ENCODE measurements at places on chromosomes 6 and 20. TPM values are rescaled to one million over a fixed set of nuclear protein-coding genes. Genes with fewer than 3 reads are reported as not detected.

GRCh38 chr6:75794954-75795739, 46.1 kb downstream of the MYO6 start:
- H3K27ac ChIP-seq = no peak overlapping the region
- H3K27me3 ChIP-seq = no peaks in the 10 kb centered on the region
- no peak overlapping the region for H3K4me3 ChIP-seq
- H3K36me3 ChIP-seq = no peaks in the 10 kb centered on the region
- no peaks in the 10 kb centered on the region for H3K4me1 ChIP-seq

DNA sequence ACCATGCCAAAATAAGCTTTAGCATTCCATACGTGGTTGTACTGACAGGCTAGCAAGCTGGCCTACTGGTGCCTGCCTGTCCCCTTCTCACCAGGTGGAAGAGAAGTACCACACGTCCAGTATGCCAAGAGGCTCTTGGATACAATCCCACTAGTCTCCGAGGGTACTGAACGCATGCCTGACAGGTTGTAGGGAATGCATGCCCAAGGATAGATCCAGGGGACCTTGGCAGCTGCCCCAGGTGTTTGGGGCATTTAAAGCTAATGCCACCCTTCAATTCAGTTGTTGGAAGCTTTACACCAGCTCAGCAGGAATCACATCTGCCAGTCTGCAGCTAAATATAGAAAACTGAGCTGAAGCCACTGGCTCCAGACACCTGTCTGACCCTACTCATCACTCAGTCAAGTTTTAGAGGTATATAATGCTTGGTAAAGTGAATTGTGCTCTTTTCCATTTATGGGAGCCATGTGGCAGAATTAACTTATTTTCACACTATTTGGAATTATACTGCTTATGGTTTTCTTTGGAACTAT, 4.9 kb downstream of the TUBB2B start:
- H3K36me3 ChIP-seq = no peaks in the 10 kb centered on the region
- no peak for DNase-seq
- no peak overlapping the region for H3K4me3 ChIP-seq
- peaks cover 13% of the 10 kb centered on the region for H3K4me1 ChIP-seq

GRCh38 chr6:157049133-157049532, 272.0 kb downstream of the ARID1B start:
- no peak overlapping the region for H3K27ac ChIP-seq
- H3K4me3 ChIP-seq = no peak overlapping the region
- no peaks in the 10 kb centered on the region for H3K36me3 ChIP-seq
- no peaks in the 10 kb centered on the region for H3K27me3 ChIP-seq

GRCh38 chr6:158708239-158708638, 58.4 kb downstream of the SYTL3 start:
- no peak for DNase-seq
- peaks cover 10% of the 10 kb centered on the region for H3K4me1 ChIP-seq
- H3K27me3 ChIP-seq = no peaks in the 10 kb centered on the region
- no peak overlapping the region for H3K4me3 ChIP-seq
- H3K36me3 ChIP-seq = peaks cover 3% of the 10 kb centered on the region

The RIMS1 gene
- not detected for total RNA-seq

DNA sequence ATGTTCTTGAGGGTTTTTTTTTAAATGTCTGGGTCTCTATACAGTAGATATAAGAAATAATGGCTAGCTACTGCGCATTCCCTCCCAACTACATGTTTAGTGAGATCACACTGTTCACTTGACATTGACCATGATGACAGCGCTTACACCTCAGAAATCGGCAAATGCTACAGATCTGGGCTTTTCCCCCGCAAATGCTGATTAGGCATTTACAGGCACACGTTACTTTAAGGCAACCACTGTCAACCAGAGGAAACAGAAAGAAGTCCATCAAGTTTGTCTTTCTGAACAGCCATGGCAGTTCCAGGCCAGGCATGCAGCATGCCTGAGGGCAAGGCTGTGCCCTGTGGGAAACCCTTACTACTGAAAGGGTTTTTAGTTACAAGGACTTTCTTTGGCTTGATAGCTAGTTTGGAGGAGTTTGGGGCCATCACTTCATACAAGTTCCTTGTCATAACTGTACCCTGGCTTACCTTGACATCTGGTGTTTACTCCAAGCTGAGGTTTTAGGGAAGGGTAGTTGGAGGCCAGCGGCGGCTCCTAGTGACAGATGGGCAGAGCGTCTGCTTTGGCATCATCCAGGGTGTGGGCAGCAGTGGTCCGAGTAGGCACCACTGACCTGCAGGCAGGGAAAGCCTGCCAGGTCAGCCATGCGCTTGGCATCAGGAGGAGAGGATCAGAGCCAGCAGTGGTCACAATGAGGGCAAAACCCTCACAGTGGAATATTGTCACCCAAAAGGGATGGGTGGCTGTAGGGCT, 43.0 kb downstream of the CFAP61 start:
- no peaks in the 10 kb centered on the region for H3K36me3 ChIP-seq
- no peak overlapping the region for H3K4me3 ChIP-seq
- no peaks in the 10 kb centered on the region for H3K27me3 ChIP-seq
- no peak overlapping the region for H3K27ac ChIP-seq
- DNase-seq = no peak

DNA sequence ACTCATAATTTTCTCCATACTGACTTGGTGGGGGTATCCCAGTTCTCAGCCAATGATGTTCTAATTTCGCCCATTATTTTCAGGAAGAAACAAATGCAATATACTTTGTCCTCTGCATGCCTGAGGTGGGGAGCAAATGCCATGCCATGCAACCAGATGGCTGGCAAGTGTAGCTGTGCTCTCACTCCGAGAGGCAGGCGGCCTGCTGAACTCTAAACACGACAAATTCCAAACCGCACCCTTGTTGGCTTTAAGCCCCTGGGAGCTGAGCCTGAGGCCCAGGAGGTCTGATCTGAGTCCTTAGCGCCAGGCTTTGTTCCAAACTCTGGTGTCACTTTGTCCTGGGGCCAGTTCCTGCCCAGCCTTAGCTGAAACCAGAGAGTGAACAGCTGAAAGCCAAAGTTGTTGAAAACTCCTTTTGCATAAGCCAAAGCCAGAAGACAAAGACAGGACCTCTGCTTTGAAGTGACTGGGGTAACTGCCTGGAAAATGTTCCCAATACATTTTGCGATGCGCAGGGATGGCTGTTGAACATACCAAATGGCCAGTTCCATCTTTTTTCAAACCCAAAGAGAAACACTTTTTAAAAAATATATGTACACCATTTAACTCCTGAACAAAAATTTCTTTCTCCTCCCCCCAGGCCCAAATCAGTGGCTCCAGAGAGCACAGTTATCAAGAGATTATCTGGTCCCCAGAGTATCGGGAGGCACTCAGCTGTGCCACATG, 46.2 kb downstream of the TTI1 start:
- peaks cover 5% of the 10 kb centered on the region for H3K36me3 ChIP-seq
- no peak overlapping the region for H3K27ac ChIP-seq
- H3K27me3 ChIP-seq = no peaks in the 10 kb centered on the region

- H3K27me3 ChIP-seq = no peaks in the 10 kb centered on the region
- no peak overlapping the region for H3K4me3 ChIP-seq
- no peaks in the 10 kb centered on the region for H3K4me1 ChIP-seq
- no peak overlapping the region for H3K27ac ChIP-seq
- H3K36me3 ChIP-seq = no peaks in the 10 kb centered on the region
Observed at GRCh38 chr20:46559685-46560440, 9.4 kb upstream of the OCSTAMP start.

The CEP162 gene
- total RNA-seq = 10.3 TPM

- no peaks in the 10 kb centered on the region for H3K36me3 ChIP-seq
- H3K4me3 ChIP-seq = no peak overlapping the region
- no peak for DNase-seq
- no peaks in the 10 kb centered on the region for H3K4me1 ChIP-seq
- H3K27me3 ChIP-seq = no peaks in the 10 kb centered on the region
Observed at GRCh38 chr6:39599973-39600372, 125.2 kb downstream of the KIF6 start.

The MAS1L gene
- not detected for total RNA-seq

The NRN1 gene
- not detected for total RNA-seq

DNA sequence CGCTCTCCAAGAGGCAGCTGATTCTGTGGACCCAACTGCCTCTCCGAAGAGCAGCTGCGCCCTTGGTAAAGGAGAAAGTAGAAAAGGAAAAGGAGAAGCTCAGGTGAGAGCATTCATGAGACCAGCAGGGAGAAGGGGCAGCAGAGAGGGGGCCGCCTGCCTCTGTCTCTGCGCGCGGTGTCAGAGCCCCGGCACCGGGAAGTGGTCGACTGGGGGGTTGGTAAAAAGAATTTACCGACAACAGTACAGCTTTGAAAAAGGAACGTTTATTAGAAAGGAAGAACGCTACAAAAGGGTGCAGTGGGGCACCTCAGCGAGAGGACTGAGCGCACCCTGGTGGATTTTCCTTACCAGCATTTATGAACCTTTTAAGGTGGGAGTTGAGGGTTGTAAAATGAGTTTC, 61.9 kb downstream of the GPR6 start:
- peak overlapping the region; percentile 57 for H3K4me3 ChIP-seq
- no peaks in the 10 kb centered on the region for H3K27me3 ChIP-seq
- H3K4me1 ChIP-seq = peaks cover 11% of the 10 kb centered on the region
- peak overlapping the region; percentile 34 for H3K27ac ChIP-seq
- H3K36me3 ChIP-seq = no peaks in the 10 kb centered on the region

The HLA-C gene
- total RNA-seq = 1,481 TPM

The SLC35D3 gene
- not detected for total RNA-seq

GRCh38 chr6:28553986-28554881, 28.6 kb downstream of the GPX5 start:
- DNase-seq = no peak
- H3K27me3 ChIP-seq = peaks cover 8% of the 10 kb centered on the region
- H3K4me1 ChIP-seq = no peaks in the 10 kb centered on the region
- H3K36me3 ChIP-seq = no peaks in the 10 kb centered on the region

GRCh38 chr6:109225946-109226345, 130.6 kb downstream of the CEP57L1 start:
- peaks cover 1% of the 10 kb centered on the region for H3K4me1 ChIP-seq
- H3K27ac ChIP-seq = no peak overlapping the region
- DNase-seq = no peak
- H3K4me3 ChIP-seq = no peak overlapping the region

- no peak overlapping the region for H3K4me3 ChIP-seq
- no peak for DNase-seq
- no peaks in the 10 kb centered on the region for H3K27me3 ChIP-seq
- H3K27ac ChIP-seq = no peak overlapping the region
- H3K4me1 ChIP-seq = no peaks in the 10 kb centered on the region
Observed at GRCh38 chr6:124655866-124656265, 306.4 kb upstream of the RNF217 start.

GRCh38 chr20:38256021-38256420, 4.5 kb downstream of the KIAA1755 start:
- DNase-seq = no peak
- no peaks in the 10 kb centered on the region for H3K36me3 ChIP-seq
- no peak overlapping the region for H3K27ac ChIP-seq

GRCh38 chr20:32967961-32968457, 36.2 kb downstream of the SUN5 start:
- peaks cover 90% of the 10 kb centered on the region for H3K4me1 ChIP-seq
- DNase-seq = peak; percentile 71
- H3K36me3 ChIP-seq = no peaks in the 10 kb centered on the region

The PSMA7 gene
- total RNA-seq = 190 TPM

The SAMD5 gene
- not detected for total RNA-seq

DNA sequence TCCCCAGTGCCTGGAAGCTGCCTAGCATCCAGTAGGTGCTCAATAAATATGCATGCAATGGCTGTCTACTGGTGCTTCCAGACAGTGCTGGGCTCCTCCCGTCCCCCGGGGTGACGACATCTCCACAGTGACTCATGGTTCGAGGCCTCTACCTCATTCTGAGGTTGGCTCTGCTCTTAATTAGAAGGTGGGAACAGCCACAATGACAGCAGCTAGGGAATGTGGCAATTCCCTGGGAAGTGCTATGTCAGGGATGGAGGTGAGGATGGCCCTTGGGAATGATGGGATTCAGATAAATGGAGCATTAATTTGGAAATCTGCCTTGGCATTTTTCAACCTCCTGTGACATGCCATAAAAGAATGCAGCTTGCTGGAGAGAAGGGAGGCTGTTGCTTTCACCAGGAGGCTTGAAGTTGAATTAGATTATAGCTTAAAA, 43.5 kb upstream of the NFATC2 start:
- H3K4me3 ChIP-seq = no peak overlapping the region
- H3K4me1 ChIP-seq = no peaks in the 10 kb centered on the region
- H3K27me3 ChIP-seq = no peaks in the 10 kb centered on the region
- DNase-seq = no peak
- H3K36me3 ChIP-seq = no peaks in the 10 kb centered on the region

- no peak for DNase-seq
- H3K36me3 ChIP-seq = no peaks in the 10 kb centered on the region
- H3K27ac ChIP-seq = no peak overlapping the region
Observed at GRCh38 chr6:73932866-73933265, 236.9 kb downstream of the CD109 start.

The RAET1L gene
- not detected for total RNA-seq

DNA sequence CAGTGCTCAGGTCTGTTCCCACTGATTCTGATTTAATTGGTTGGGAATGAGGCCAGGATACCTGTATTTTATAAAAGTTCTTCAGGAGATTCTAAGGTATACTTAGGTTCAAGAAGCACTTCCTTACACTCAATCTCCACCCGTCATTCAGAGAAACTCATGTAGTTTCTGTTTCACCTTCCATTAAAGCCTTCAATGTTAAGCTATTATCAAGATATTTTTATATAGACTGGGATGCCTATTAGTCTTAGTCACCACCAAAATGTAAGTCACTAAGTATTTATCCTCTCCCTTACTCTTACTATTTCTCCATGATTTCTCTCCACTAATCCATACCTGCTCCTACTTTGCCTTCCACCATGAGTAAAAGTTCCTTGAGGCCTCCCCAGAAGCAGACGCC, 38.1 kb upstream of the GCLC start:
- no peaks in the 10 kb centered on the region for H3K4me1 ChIP-seq
- no peak overlapping the region for H3K4me3 ChIP-seq
- no peak overlapping the region for H3K27ac ChIP-seq
- H3K27me3 ChIP-seq = no peaks in the 10 kb centered on the region
- DNase-seq = no peak

DNA sequence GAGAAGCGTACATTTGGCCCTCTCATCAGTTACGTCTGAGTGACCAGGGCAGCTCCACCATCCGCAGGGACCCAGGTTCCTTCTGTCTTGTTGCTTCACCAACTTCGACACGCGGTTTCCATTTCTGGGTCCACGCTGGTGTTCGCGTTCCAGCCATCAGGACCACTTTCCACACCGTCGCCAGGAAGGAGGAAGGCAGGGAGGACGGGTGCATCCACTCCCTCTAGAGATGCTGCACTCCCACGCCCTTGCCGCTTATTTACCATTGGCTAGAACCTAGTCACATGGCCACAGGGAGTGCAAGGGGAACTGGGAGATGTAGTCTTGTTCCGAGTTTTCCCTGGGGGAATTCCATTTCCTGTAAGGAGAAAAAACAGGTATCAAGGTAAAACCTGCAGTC, 33.2 kb upstream of the SNX9 start:
- no peaks in the 10 kb centered on the region for H3K4me1 ChIP-seq
- no peaks in the 10 kb centered on the region for H3K27me3 ChIP-seq
- no peaks in the 10 kb centered on the region for H3K36me3 ChIP-seq
- no peak overlapping the region for H3K4me3 ChIP-seq
- DNase-seq = no peak

GRCh38 chr20:61579908-61580307, 327.8 kb downstream of the CDH4 start:
- no peaks in the 10 kb centered on the region for H3K27me3 ChIP-seq
- no peaks in the 10 kb centered on the region for H3K4me1 ChIP-seq
- no peak for DNase-seq
- no peak overlapping the region for H3K4me3 ChIP-seq
